Stimulated activated CD4-positive, alpha-beta T cell treated with anti-CD3 and anti-CD28 coated beads, Interleukin-12 subunit alpha, Interleukin-12 subunit beta, amount 100 ng/mL, for 24 hours (primary cell): ENCODE measurements at places on chromosomes 13 and 19.
A peak's percentile ranks its signal among the peaks of the same experiment; 100 is the strongest.

DNA sequence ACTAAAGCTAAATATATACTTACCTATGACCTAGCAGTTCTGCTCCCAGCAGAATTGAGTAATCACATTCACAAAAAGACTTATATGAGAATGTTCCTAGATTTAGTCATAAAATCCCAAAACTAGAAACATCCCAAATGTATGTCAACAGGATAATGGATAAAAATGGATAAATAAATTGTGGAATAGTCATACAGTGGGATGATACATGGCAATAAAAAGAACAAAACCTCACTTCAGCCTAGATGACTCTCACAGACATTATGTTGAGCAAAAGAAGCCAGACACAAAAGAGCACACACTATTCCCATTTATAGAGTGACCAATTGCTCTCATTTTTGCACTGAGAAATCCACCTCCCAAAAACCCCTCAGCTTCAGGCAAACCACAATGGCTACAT is 352.4 kb upstream of the HTR2A start:
- DNase-seq, result no peak

GRCh38 chr13:90891329-90891728 is 456.2 kb upstream of the MIR17HG start:
- no peak for DNase-seq

DNA sequence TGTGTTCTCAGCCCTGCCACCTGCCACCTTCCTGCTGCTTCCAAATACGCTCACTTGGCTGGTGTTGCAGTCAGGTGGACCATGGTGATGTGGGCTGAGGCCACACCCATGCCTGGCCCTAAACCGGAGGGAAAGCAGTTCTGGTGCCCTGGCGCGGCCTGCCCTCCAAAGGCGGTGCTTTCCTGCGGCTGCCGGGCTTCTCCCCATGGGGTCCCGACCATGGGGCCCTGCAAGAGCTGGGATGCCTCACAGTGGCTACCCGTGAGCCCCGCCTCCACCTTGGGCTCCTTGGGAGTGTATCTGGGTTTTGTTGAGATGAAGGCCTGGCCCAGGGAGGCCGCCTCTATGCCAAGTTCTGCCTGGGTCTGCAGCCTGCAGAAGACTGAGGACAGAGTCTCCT is 73.7 kb downstream of the ERICH6B start:
- DNase-seq, result no peak

GRCh38 chr13:82224806-82225205 is 1657.5 kb downstream of the SLITRK1 start:
- no peak for DNase-seq

DNA sequence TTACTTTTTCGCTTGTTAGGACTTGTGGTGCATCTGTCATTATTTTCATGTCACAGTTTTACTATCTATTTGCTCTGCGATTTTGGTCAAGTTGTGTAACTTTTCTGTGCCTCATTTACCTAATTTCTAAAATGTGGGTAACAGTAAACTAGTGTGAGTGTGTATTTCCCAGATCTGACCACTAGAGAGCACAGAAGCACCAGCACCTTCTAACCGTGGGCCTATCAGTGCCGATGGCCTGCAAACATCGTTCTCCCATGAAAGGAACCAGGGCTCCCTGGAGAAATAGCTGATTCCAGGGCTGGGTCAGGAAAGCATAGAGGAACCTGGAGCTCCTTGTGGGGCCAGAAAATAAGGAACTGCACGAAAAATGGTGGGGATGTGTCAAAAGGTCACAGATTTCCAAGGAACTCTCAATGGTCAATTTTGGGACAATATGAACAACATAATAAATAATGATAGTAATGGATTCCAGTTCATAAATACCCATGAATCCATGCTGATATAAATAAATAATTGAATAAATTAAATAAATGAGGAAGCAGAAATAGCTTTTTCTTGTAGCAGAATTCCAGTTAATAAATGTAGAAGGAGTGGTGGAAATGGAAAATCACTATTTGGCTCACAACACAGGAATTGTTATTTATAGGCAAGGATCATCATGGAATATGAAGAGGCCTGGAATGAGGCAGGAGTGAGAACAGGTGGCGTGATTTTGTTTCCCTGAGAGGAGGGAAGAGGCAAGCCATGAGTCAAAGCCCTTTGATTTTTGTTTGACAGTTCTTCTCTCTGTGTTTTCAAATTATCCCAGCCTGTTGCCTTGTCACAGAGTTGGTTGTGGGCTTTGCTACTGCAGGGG is 31.1 kb downstream of the CEACAM8 start:
- DNase-seq, result no peak

- no peak for DNase-seq
These were observed 20.2 kb upstream of the CEACAM21 start for GRCh38 chr19:41555748-41556147.

DNA sequence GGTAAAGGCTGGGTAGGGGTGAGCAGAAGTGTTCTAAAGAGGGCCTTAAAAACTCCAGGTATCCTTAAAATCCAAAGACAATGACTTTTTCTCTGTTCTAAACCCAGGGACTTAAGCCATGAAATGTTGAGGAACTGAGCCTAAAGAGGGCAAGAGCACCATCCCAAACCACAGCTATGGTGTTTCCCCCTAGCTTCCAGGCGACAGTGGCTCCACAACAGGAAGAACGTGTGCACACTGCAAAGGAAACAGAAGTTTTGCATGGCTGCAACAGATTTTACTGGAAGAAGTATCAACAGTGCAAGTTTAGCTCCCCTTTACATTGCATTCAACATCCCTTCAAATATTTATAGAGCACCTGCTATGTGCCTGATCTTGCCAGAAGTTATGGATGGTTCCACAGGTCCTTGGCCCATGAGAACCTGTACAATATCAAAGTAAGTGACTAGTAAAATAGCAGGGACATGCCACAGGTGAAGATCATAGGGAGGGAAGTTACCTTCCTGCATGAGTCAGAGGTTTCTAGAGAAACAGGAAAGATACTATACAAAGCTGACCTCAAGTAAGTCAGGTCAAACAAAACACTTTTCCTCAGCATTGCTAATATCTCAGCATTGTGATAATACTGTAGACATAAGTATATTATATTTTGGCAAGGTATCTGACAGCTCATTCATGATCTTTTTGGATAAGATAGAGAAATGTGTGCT is 8.4 kb upstream of the KCTD12 start:
- no peak for DNase-seq

DNA sequence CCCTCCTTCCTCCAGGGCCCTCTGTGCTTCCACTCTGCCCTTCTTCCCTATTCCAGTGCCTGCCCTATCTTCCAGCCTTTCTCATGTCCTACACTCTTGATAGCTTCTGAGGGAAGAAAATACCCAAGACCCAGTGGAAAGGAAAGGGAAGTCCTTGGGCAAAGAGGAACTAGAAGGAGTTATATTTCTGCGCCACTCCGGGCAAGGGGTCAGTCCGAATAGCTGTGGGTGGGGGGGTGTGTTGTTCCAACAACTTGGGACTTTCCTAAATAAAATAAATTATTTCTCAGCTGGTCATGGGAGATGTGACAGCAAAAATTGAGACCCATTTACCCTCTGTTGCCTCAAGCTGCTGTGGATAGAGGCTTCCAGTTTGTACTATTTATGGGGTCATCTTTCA is 23.2 kb downstream of the CABP5 start:
- DNase-seq, result no peak

GRCh38 chr13:110183910-110184309 is 123.0 kb downstream of the COL4A1 start:
- DNase-seq, result no peak

DNA sequence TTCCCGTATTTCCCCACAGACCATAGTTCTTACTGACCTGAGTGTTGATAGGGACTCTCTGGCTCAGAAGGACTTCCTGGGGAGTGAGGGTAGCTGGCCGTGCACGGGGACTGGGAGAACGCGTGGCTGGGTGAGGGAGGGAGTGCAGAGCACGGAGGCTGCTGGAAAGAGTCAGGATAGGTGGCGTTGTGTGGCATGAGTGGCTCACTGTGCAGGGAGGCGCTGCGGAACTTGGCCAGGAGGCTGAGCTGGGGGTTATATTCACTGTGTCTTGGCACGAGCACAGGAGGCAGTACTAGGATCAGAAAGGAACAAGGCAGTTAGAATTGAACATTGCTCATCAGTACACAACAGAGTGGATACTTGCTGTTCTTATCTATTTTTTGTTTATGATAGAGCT is 47.4 kb downstream of the SMAD9 start:
- no peak for DNase-seq

- no peak for DNase-seq
These were observed 754.3 kb upstream of the ARGLU1 start for GRCh38 chr13:107322228-107322627.

DNA sequence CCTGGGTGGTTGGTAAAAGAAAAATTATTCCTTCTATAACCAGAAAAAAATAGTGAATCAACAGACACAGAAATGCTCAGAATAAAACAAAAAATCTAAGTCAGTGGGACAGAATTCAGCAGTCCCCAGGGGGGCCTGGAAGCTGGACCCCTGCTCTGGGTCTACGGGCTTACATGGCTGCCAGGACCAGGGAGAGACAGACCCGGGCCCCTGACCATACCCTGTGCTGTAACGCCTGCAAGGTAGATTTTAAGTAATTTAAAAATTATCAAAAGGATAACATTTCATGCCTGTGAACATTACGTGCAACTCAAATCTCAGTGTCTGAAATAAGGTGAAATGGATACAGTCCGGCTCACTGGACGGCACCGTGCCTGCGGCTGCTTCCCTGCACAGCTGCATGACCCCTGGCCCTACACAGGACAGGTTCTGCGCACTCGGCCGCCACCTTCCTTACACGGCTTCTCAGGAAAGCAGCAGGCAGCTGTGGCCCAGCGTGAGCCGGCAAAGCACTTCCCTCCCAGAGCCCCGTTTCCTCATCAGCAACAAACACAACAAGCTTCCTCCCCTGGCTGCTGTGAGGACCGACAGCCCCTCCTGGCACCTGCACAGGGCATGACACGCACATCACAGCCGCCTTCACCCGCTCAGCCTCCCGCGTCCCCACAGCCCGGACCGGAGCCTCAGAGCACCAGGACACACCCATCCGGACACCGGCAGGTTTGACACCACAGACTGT is 22.2 kb downstream of the RASA3 start:
- DNase-seq, result peak; percentile 58

- no peak for DNase-seq
These were observed 40.6 kb downstream of the UQCRFS1 start for GRCh38 chr19:29172302-29172701.

DNA sequence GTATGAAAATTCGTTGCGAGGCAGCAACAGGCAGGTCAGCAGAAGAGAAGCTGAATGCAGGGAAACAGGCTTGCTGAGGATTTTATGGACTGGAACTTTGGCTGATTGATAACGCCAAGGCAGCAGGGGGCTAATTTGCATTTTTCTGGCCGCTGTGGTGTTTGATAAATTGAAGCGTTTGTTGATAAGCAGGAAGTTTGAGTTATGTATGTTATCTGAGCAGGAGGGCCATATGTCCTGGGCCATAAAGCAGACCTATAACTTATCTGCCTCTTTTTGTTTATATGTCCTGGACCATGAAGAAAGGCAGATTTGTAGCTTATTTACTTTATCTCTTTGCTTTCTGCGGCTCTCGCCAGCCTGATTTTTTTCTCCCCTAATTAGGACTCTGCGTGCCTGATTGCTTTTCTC is 65.9 kb downstream of the ZNF627 start:
- no peak for DNase-seq

GRCh38 chr19:2255112-2255845 is 938 bp downstream of the JSRP1 start:
- DNase-seq, result no peak

DNA sequence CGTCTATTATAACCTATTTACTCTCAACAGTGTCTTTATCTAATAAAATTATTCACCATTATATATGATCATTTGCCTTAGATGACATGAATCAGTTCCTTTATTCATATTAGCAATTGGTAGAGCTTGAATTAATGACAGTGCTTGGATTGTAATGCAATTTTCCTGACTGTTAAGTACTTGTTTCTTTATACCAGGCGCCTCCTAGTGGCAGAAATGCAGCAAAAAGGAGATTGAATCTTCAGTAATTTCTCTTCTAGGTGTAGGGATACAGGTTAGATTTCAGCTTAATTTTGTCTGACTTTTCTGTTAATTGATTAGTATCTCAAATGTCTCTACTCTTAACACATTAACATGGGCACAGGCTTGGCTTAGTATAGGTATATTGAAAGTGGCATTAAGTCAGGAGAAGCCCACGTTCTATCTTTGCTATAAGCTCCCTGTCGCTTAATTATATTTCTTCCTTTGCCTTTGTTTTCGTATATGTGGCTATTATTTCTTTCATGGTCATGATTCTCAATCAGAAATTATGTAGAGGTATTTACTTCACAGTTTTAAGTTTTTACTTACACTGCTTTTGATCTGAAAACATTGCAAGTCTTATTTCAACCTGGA is 9.1 kb upstream of the LHFPL6 start:
- peak; percentile 5 for DNase-seq

- no peak for DNase-seq
These were observed 7.6 kb downstream of the PCCA start for GRCh38 chr13:100096526-100096925.

DNA sequence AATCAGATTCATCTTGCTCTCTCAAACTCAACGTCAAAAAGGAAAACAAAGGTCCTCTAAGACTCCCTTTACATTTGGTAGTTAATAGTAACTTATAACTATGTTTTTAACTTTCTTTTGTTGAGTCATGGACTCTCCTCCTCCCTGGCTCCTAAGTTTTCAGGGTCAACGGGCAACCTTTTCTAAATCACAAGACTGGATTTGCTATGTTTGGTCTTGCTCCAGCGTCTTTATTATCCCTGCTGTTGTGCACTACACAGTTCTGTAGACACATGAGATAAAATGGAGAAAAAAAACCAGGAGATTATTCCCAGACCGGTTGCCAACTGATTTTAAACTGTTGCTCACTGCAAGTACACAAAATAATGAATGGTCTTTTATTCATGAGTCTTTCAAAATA is 1.9 kb upstream of the ITM2B start:
- no peak for DNase-seq

DNA sequence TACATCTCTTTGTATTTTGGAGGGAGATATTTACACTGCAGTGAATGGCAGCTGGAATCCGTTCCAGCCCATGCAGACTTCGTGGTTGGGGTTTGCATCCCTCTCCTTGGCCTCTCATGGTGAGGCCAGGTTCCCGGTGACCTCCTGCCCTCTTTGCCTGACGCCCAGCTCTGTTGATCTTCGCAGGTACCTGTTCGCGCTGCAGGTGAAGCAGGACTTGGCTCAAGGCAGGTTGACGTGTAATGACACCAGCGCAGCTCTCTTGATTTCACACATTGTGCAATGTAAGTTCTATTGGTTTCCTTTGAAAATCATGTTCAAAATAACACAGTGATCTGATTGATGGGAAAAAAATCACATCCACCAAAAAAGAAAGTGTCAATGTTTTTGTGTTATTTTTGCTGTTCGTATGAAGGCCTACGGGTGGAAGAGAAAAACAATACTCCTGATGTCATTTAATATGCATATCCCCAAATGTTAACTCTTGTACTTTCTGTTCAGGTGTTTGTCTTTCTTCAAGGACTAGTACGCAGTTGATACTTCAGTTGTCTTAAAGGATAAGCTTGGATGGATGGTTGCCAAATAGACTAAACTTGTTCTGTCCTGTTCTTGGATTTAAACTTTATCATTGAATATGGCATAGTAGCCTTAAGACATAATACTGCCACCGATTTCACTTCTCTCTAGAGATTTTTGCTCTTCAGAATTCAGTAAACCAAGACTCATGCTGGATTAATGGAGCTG is 199.1 kb downstream of the STK24 start:
- no peak for DNase-seq

GRCh38 chr19:3281026-3281425 is 56.6 kb downstream of the CELF5 start:
- no peak for DNase-seq

GRCh38 chr13:95185851-95186250 is 115.4 kb downstream of the ABCC4 start:
- DNase-seq, result peak; percentile 10

- DNase-seq, result no peak
These were observed 77.0 kb downstream of the CAB39L start for GRCh38 chr13:49366841-49367240.

- DNase-seq, result no peak
These were observed 131.9 kb downstream of the ITGBL1 start for GRCh38 chr13:101584331-101584730.
